Cardiac muscle cell (in vitro differentiated cells and primary cell): ENCODE measurements at places on chromosomes 12 and 14.

GRCh38 chr14:37466623-37467088 is 128.4 kb downstream of the FOXA1 start:
- DNase-seq: peak; percentile 11

GRCh38 chr14:97407701-97408407 is 610.7 kb downstream of the VRK1 start:
- no peak for DNase-seq

GRCh38 chr12:108630481-108631207 is 3.0 kb downstream of the SELPLG start:
- no peak for DNase-seq

- no peak for DNase-seq
Observed at GRCh38 chr12:31820832-31821231, 92.0 kb upstream of the AMN1 start.

- no peak for DNase-seq
Observed at GRCh38 chr12:11014234-11014633, 8.2 kb downstream of the TAS2R19 start.

DNA sequence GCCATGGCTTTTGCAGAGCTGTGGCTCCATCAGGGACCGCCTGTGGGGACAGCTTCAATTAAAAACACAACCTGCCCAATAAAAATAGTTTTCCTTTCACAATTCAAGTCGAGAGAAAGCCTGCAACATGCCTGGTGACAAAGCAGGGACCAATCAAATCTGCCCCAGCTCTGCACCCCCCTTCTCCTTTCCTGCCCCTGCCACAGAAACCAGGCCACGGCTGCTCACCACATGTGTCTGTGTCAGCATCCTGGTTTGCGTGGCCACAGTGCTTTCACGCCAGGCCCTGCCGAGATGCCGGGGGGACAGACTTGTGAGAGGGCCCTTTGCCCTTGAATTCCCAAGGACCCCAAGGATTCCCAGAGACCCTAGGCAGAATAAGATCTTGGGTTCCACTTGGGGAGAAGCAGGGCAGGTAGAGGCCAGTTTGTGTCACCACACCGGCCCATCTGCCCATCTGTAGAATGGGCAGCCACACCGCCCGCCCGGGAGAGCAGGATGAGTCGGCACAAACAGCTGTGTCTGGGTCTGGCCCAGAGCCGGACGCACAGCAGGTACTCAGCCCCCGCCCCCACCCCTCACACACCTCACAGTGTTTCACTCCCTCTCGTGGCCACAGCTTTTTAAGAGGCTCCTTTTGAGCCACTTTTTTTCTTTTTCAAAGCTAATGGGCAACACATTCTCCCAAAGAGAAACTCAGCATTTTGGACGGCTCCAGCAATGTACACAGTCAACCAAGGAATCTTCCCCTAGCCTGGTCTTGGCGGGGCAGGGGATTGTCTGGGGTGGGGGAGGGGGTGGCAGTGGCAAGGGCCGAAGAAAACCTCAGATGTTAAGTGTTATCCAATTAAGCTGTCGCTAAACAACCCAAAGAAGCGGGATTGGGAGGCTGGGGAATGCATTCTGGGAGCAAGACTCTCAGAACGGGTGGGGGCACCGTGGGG is 41.5 kb downstream of the BCL11B start:
- DNase-seq: no peak

- no peak for DNase-seq
Observed at GRCh38 chr14:62308891-62309290, 546.7 kb downstream of the SNAPC1 start.

DNA sequence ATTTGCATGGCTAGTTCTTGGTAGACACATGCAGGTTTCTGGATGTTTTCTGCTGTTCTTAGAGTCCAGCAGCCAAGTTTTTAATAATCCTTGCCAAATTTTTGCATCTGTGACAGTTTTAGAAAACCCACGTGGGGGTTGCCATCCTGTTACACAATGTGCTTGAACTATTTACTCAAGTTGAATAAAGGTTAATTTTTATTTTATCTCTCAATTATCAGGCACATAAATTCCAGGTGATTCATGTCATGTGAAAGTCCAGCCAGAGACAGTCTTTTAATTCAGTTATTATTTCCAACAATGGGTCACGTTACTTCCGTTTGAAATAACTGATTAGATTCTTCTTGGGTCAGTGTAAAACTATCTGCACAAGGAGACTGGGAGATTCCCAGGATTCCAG is 15.7 kb downstream of the MYRFL start:
- peak; percentile 75 for DNase-seq

DNA sequence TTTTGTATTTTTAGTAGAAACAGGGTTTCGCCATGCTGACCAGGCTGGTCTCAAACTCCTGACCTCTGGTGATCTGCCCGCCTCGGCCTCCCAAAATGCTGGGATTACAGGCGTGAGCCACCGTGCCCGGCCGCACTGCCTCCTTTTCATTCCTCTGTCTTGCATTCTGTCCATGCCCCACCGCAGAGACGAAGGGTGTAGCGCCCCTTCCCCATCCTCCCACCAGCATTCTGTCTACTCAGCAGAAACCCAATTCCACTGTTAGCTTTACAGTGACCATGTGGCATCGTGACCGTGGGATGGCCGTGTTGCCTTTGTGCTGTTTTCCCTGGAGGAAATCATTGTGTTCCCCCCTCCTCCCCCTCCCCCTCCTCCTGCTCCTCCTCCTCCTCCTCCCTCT is 10.3 kb downstream of the TEX22 start:
- no peak for DNase-seq

DNA sequence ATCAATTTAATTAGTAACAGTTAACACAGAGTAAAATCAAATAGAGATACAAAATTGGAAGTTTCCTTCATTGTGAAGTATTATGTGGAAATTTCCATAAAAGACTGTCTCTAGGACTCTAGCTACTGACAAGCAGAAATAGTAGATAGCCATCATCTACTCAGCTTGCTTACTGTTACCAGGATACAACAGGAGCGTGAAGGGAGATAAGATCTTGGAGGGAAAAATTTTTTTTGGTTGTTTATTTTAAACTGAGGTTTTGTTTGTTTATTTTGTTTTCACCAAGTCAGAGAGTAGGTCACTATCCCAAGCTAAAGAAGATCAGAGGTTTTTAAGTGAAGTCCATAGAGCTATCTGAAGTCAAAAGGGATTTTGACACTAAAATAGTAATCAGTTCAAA is 861.3 kb upstream of the MGAT4C start:
- no peak for DNase-seq

DNA sequence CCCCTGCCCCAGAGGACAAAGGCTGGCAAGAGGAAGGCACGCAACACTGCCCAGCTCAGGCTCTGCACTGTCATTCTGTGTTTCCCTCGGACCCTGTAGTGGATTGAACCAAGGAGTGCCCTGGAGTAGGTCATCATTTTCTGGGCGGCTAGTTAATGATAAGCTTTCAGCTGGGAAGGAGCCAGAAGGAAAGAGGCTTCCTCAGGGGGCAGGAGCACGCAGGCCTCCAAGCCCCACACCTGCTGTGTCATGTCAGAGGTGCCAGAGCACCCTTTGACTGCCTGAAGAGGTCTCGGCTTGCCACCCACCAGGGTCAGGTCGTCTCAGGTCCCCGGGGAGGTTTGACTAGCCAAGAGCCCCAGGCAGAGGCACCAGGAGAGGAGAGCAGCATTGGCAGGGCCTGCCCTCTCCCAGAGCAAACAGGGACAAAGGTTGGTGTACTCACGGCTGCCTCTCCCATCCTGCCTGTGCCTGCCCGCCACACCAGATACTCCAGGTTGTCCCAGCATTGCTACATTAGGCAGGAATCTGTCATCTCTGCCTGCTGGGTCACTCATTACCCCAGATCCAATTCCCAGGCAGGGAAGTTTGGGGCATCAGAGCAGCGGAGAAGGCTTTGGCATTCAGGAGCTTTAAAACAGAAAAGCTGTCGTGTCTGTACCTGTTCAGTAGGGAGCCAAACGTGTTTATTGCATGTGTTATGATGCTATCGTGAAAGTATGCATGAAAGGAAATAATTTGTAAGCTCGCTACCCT is 33.5 kb upstream of the ATP2A2 start:
- DNase-seq: no peak

DNA sequence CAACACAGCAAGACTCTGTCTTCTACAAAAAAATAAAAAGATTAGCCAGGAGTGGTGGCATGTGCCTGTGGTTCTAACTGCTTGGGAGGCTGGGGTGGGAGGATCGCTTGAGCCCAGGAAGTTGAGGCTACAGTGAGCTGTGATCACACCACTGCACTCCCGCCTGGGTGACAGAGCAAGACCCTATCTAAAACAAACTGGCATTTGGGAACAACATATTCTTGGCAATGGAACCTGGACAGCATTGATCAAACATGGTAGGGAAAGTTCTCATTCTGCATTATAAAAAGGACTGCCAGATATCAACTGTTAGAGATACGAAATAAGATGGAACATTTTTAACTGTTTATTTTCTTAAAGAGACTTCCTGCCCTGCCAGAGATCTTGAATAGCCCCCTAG is 81.5 kb downstream of the PPP2R5C start:
- no peak for DNase-seq

GRCh38 chr14:37889087-37889486 is 293.7 kb downstream of the TTC6 start:
- peak; percentile 48 for DNase-seq

GRCh38 chr12:129606239-129606638 is 297.6 kb downstream of the TMEM132D start:
- DNase-seq: no peak

DNA sequence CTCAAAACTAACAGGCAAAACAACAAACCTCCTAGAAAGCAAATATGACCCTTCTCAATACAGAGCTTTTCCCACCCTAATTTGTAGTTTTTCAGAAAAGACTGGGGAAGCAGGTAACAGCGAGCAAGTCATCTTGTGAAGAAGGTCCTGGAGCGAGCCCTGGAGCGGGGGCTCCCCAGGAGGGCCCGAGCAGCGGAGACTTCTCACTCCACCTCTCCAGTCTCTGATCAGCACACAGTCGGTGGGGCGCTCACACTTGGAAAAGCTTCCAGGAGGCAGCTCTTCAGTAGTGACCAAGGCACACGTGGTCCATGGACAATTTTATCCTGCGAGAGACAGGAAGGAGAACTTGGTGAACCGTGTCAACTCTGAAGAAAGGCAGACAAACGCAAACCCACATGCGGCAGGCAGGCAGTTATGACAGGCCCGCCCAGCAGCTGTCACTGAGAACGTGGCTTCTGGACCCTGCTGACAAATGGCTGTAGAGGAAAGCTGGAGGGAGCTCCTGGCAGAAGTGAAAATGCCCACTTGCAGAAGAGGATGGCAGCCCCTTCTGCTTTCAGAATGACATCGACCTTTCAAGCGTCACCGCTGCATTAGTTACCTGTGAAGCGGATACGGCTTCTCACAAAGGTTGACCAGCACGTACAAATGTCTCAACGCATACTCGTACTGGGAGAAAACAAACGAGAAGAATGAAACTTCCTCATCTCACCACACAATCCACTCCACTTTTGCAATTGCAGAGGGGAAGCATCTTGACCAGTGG is 44.2 kb downstream of the LGMN start:
- no peak for DNase-seq

DNA sequence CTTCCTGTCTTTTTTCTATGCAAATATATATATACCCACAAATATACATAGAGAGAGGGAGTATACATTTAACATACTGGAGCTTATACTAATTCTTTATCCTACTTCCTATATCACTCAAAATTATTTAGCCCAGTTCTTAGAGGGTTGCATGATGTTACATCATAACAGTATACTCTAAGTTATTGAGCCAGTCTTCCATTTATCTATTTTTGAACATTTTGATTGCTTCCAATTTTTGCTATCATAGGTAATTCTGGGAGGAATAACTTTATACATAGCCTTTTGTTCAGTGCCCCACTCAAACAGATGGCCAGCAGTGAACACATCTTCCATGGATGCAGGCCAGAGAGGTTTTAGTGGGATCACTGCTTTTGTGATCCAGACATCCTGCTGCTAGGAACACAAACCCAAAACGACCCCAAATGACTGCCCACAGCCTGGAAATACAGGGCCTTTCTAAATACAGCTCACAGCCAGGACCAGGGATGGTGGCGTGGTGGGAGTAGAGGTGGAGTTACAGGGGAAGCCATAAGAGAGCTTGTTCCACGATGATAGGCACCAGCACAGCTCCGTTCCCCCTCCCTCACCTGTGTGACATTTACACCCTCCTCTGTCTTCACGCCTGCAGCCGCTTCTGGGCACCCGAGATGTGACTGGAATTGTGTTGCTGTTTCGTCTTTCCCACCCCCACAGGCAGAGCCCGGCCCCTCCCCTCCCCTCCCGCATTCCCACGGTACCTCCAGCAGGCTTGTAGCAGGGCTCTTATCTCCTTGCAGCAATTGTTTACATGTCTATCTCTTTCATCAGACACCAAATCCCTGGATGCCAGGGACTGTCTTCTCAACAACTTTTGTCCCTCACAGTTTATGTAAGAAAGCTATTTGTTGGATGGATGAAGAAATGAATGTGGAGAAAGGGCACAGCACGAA is 30.7 kb upstream of the HDAC7 start:
- no peak for DNase-seq

- no peak for DNase-seq
Observed at GRCh38 chr14:53461858-53462257, 308.7 kb upstream of the DDHD1 start.

DNA sequence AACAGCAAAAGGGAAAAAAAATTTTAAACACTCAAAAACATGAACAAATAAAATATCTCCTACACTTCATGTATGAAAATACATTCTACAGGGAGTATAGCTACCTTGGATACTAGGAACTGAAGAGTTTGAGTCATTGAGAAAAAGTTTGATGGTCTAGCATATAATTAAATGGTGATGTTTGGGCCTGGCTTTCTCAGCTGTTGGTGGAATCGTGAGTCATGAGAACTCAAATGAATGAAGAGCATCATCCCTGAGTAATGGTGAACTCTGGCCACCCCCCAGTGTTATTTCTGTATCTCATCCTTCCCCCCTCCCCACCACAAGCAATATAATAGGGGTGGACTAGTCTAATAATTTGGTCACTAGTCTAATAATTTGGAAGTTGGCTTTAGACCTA is 6.7 kb upstream of the SLC6A15 start:
- DNase-seq: no peak

DNA sequence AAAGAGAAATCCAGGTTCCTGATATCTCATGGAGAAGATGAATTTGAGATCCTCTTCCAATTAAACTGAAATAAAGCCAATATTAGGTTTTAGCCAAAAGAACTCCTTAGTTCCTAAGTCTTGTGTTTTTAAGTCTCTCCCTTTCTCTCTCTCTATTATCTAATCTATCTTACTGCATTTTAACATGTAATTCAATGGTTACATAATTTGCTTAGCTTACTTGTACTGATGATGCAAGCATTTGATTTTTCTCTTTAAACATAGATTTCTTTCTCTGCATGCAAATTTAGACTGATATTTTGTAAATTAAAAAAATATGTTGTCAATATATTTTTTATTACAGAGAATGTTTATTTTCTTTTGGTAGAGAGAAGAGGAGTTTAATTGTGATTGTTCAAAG is 78.2 kb downstream of the MIPOL1 start:
- DNase-seq: no peak

DNA sequence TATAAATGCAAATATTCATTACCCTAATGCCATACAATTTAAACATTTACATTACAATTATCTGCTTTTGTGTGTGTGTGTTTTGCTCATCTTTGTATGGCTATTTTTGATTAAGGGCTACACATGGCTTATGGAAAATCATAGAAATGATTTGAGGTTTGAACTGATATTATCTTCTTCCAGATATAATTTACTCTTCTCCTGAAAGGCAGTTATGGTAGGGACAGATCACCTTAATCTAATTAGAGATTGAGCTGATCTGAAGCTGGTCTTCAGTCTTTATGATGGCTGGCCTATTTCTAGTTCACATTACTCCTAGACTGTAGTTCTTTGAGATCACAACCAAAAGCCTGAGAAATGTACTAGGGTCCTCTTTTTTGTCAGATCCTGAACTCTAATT is 15.6 kb downstream of the ABHD12B start:
- DNase-seq: no peak
